NCI-H1417 treated with DMSO at 0.1 percent for 48 hours (cell line): ENCODE measurements at places on chromosomes 13 and 19.

- peak; percentile 3 for DNase-seq
Measured at GRCh38 chr19:9205501-9206113, 13.8 kb downstream of the OR7D4 start.

- no peak for DNase-seq
Measured at GRCh38 chr19:38557205-38557799, 60.5 kb downstream of the MAP4K1 start.

- no peak for DNase-seq
Measured at GRCh38 chr19:23992348-23992747, 77.7 kb downstream of the ZNF726 start.

GRCh38 chr19:41416194-41416674, 10.9 kb downstream of the B3GNT8 start:
- DNase-seq: no peak

DNA sequence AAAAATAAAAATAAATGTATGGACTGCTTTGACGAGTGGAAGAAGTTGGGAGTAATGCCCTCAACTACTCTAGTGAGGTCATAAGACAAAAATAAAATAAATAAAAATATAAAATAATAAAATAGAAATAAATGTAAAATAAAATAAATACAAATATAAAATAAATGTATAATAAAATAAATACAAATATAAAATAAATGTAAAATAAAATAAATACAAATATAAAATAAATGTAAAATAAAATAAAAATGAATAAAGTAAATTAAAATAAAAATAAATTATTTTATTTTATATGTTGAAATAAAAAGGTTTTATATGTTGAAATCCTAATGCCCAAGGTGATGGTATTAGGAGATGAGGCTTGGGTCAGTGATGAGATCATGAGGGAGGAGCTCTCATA, 20.1 kb upstream of the IGSF23 start:
- no peak for DNase-seq

- DNase-seq: no peak
Measured at GRCh38 chr13:50699874-50700663, 143.4 kb downstream of the DLEU7 start.

DNA sequence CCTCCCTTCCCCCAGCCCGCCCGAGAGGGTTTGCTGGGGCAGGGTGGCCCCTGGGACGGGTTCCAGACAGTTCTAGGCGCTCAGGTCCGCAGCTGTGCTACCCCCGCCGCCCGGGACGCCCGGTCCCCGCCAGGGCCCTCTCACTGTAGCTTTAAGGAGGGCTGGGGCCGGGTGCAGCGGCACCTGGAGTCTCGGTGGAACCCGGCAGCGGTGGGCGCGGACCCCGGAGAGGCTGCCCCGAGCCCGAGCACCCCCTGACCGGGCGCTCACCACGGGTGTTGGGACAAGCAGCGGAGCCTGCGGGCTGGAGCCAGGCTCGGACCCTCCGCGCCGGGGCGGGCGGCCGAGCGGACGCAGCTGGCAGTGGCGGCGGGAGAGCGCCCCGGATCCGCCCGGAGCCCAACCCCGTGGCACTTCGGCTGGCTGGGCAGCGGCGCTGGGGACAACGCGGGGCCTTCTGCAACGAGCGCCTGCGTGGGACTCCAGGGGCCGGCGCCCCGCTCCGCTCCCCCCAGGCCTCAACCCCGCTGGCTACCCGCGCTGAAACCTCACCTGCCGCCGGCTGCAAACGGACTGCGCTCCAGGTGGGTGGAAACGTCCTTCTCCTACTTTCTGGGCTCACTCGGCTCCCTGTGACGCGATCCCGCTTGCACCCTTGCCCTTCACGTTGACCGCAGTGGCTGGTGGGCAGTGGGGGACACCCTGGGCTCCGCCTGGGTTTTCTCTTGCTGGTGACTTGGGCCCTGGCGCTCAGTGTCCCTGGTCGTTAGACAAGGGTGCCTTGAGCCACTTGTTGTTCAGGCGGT, 81.1 kb downstream of the ZNF429 start:
- DNase-seq: no peak

DNA sequence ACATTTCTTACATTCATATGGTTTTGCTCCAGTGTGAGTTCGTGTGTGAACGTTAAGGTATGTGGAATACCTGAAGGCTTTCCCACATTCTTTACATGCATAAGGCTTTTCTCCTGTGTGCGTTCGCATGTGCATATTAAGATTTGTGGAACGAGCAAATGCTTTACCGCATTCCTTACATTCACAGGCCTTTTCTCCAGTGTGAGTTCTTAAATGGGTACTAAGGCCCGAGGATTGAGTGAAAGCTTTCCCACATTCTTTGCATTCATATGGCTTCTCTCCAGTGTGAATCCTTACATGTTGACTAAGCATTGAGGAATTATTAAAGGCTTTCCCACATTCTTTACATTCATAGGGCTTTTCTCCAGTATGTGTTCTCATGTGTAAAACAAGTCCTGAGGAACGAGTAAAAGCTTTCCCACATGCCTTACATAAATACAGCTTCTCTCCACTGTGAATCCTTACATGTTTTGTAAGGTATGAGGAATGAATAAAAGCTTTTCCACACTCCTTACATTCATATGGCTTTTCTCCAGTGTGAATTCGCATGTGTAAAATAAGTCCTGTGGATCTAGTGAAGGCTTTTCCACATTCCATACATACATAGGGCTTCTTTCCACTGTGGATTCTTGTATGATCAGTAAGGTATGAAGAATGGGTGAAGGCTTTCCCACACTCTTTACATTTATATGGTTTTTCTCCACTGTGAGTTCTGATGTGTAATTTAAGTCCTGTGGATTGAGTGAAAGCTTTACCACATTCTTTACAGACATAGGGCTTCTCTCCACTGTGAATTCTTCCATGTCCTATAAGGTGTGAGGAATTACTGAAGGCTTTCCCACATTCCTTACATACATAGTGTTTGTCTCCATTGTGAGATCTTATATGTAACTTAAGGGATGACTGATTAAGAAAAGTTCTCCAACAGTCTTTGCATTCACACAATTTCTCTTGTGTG, 10.7 kb downstream of the ZNF846 start:
- DNase-seq: no peak

GRCh38 chr19:14475251-14476073, at the start of gene PTGER1:
Gene PTGER1 (minus strand): TSS chr19:14475354. CDS start chr19:14474320, 1,034 bp downstream.
- no peak for DNase-seq

- no peak for DNase-seq
Measured at GRCh38 chr19:11141937-11142527, 13.6 kb downstream of the SPC24 start.

DNA sequence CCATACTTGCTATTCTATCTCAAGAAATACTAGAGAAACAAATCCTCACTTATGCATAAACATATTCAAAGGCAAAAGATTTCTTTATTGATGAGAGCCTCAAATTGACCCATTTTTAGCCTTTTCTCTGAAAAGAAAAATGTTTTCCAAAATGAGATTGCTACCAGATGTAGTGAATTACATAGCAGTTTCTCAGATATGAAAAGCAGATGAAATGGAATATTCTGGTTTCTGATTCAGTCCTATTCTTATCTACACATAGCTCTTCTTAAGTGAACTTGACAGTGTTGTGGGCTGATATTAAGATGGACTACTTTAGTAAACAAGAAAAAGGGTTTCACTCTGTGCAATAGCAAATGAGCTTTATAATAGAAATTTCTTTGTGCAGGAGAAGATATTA, 183.5 kb downstream of the DNAJC15 start:
- no peak for DNase-seq

GRCh38 chr13:46614582-46614981, 61.6 kb downstream of the LRCH1 start:
- no peak for DNase-seq

DNA sequence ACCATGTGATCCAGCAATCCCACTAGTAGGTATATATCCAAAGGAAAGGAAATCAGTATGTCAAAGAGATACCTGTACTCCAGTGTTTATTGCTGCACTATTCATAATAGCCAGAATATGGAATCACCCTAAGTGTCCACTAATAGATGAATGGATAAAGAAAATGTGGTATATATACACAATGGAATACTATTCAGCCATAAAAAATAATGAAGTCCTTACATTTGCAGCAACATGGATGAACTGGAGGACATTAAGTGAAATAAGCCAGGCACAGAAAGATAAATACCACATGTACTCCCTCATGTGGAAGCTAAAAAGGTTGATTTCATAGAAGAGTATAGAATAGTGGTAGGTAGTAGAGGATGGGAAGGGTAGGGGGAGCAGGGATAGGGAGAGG, 23.5 kb downstream of the BORA start:
- no peak for DNase-seq

DNA sequence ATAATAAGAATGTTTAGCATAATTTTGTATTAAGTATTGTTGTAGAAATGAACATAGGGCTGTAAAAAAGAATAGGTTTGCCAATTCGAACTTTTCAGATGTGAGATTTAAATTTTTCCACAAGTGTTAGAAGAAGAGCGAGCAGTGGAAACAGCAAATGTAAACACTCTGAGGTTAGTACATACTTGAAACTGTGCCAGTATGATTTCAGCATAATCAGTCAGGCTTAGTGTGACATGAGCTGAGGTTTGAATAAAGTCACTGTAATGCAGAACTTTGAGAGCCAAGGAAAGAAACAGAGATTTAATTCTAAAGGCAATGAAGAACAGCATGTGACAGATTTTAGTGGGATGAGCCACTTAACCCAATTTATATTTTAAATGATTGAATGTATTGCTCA, 2166.4 kb downstream of the PCDH9 start:
- no peak for DNase-seq

DNA sequence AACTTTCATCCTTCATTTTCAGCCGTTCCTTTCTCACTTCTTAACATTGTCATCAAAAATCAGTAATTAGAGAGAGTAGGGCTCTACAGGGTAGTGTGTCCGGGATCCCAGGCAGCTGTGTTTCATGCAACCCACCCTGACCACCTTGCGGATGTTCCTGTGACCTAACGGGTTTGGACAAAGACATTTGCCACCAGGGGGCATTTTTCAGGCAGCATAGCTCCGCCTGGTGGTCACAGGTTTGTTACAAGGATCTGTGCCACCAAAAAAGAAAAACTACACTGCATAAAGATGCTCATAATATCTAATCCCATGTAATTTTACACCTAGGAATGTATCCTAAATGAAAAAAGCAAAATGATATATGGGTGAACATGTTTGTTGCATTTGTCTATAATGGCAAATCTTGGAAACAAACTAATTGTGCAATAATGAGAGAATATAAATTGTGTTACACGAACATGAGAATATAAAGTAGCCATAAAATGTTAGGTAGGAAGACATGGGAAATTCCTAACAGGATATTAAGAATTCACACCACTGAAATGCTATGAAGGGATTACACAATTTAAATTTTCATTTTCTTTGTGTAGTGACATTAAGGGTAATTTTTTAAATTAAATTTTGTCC, 123.0 kb downstream of the SLC7A1 start:
- DNase-seq: no peak

DNA sequence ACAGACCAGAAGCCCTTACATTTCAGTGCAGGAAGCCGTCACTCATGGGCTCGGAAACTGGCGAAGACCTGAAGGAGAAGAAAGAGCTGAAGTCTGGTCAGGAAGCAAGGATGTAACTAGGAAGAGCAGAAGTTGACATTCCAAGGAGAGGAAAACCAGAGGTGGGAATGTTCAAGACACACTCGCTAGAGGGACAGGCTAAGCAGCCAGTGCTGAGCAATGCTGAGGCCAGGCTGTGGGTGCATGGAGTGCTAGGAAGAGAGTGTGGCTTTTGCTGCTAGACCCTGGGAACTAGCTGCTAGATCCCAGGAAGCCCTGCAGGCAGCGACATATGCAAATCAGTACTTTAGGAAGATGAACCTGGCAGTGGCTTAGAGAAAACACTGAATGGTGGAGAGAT, 12.1 kb upstream of the URAD start:
- DNase-seq: no peak

GRCh38 chr13:28392428-28392827, 102.5 kb downstream of the FLT1 start:
- DNase-seq: no peak

GRCh38 chr19:391726-392374, 17.1 kb downstream of the C2CD4C start:
- no peak for DNase-seq

- no peak for DNase-seq
Measured at GRCh38 chr19:11005521-11005920, 44.7 kb downstream of the SMARCA4 start.

- no peak for DNase-seq
Measured at GRCh38 chr13:39102981-39103490, 64.8 kb downstream of the NHLRC3 start.

DNA sequence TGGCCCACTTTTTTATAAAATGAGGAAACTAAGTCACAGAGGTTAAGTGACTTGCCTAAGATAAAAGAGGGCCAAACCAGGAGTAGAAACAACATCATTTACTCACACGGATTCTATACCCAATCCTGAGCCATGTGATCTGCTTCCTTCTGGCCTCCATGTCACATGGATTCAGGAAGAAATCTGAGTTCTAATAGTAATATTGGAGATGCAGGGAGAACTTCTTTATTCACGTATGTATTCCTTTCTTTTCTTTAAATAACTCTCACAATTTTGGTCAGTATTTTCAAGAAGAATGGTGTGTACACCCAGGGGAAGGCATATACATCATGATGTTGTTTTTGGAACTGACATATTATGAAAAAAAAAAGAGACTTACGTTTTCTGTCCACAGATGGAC, 1.8 kb downstream of the POSTN start:
- no peak for DNase-seq

DNA sequence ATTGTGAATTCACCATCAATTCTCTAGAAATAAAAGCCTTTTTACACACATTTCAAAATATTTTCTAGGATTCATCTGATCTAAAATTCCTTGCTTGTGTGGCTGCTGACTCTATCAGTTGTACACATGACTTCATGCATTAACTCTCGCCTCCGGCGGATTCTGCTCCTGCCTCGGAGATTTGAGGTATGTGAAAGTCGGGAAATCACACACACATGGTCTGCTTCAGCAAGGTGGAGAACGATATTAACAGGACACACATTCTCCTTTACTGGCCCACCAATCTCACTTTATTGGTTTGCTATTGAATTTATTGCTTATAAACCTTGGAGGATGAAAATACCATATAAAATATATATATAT, 855.7 kb downstream of the SLITRK5 start:
- no peak for DNase-seq

- DNase-seq: no peak
Measured at GRCh38 chr19:31500197-31500830, 151.1 kb upstream of the TSHZ3 start.

DNA sequence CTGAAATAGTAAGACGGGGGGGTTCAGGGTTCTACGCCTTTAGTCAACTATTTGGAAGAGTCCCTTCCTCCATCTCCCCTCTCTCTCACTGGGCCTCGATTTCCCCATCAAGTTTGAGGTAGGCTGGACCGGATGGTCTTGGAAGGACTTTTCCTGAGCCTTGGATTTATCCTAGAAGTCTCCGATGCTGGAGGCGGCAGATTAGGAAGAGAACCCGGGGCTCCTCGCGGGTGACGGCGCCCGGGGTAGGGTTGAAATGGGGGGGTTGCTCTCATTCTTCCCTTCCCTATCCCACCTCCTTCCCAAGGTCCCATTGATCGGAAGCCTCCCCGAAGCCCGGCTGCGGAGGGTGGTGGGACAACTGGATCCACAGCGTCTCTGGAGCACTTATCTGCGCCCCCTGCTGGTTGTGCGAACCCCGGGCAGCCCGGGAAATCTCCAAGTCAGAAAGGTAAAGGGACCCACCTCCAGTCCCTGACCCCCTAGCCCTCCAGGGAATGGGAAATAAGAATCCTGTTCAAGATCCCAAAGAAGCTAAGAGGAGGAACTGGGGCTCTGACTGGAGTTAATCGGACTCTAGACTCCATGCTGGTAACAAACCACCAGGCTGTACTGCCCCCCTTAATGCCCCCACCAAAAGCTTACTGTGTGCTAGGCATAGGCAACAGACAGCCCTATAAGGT, 781 bp downstream of the QPCTL start:
- no peak for DNase-seq
